NCI-H524 treated with DMSO at 0.1 percent for 48 hours (cell line): ENCODE measurements at places on chromosomes 5 and 9.

DNA sequence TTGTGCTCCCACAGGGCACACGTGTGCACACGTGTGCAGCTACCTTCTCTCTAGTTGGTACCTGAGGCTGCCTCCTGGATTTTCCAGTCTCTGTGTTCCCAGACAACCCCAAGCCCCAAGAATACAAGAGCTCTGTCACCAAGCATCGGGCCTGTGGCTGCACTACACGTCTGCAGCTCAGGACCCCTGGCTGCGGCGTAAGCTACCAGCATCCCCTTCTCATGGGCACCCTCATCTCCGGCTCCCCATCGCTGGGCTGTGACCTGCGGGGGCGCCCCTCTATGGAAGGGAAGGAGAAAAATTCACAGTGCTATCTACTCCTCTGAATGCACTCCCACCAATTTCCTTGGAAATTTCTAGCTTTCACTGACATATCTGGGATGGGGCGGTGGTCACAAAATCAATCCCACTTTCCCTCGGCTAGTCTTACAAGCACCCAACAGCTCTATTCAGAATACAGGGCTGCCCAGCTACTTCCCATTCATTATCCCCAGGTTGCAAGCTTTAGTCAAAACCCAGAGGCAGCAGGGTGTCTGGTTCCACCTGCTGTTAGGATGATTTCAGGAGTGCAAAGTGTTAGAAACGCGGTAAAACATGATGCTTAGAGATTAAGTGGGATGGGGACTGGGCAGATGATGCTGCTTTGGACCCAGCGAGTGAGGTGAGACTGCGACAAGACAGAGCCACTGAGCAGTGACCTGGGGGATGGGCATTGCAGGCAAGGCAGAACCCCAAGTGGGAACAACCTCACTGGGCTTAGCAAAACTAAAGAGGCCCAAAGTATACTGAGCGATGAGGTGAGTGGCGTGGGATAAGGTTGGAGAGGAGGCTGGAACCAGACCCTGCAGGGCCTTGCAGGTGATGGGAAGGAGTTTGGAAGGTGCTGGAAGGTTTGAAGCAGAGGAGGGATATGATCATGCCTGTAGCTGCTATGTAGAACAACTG lies 121.7 kb downstream of the KCNIP1 start:
- no peak for DNase-seq

DNA sequence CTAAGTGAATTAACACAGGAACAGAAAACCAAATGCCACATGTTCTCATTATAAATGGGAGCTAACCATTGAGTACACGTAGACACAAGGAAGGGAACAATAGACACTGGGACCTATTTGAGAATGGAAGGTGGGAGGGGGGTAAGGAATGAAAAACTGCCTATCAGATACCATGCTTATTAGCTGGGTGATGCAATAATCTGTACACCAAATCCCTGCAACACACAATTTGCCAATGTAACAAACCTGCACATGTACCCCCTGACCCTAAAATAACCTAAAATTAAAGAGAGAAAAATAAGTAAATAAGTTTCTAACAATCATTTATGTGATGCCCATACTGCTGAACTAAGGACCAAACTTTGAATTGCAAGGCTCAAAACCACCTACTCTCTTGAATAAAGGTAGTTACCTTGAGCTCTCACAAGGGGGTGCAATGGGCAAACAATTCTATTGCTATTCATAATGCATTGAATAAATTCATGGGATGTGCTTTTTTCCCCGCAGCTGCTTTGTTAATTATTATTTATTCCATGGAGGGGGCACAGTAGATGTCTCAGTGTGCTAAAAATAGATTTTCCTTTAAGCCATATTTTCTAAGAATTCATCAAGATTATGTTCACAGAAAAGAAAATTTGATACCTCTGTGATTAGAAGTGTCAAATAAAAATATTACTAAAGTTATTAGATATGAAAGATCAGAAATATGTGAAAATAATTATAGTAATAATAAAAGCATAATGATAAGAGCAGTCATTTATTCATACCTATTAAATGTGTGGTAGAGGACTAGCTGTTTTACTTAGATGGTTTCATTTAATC lies 76.2 kb upstream of the PTPN3 start:
- peak; percentile 24 for DNase-seq

- no peak for DNase-seq
These were observed 112.0 kb upstream of the ISL1 start for GRCh38 chr5:51271261-51271660.

- DNase-seq, result no peak
These were observed 648.5 kb upstream of the WWC1 start for GRCh38 chr5:167642779-167643517.

DNA sequence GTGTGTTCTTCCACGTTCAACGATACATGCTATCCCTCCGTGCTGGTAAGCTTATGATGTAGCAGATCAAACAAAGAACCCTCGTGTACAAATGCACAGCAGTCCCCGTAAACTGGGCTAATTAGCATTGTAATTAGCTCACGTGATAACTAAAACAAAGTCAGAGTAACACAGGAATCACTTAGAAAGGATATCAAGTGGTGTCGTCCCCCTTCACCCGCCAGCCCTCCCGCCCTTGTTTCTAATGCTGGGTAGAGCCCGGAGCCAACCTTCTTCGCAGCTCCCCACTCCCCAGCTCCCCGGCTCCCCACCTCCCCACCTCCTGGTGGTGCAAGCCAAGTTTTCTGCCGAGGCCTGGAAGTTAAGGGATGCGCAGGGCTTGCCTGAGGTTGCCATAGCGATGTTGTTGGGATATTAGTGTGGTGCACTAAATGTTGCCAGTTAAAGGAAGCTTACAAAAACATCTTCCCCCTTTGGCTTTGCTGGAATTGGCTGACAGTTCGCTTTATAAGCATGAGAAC lies 357.9 kb upstream of the CCNH start:
- no peak for DNase-seq

GRCh38 chr5:43066799-43067741 lies 27.0 kb upstream of the ANXA2R start:
- DNase-seq, result peak; percentile 62

GRCh38 chr5:107456281-107456715 lies 214.4 kb downstream of the EFNA5 start:
- peak; percentile 21 for DNase-seq

DNA sequence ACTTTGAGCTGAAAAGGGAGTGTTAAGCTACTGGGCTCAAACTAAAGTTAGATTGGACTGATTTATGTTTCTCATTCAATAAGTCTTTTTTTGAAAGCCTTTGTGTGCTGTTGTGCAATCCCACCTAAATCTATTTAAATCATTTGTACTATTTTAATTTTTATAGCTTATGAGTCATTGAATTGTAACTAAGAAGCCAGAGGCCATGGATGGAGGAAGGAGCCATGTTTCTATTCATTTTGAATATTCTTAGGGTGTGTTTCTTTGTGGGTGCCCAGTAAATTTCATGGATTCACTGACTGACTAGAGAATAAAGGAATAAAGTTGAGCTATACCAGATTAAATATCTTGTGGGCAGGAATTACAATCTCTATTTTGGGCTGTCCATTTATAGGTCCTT lies 238.5 kb downstream of the KIF4B start:
- no peak for DNase-seq

DNA sequence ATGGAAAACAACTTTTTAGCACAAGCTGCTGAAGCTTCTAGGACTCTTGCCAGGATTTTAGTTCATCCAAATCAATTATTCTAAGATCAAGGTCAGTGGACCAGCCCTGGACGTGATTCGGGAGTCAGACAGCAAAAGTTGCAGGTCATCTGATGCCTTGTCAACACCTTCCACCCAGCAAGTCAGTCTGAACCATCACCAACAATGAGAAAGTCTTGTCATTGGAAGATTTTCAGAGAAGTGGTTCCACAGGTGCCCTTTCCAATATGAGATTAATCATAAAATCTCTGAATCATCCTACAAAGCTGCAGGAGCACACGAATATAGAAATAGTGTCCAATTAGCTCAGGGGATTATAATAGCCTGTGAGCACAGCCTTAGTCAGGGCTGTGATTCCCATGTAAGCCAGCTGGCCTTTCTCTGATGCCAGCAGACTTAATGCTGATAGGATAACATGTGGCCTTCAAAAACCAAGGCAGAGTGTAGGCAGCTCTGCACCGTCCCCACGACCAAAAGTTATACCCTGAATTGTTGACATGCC lies 445.0 kb upstream of the TRPC7 start:
- no peak for DNase-seq

GRCh38 chr5:76082772-76083554 lies at the start of gene SV2C:
TSS of gene SV2C (plus strand) at chr5:76083383. CDS start at chr5:76131751, 48,368 bp downstream.
- DNase-seq, result no peak

- DNase-seq, result no peak
These were observed 214.3 kb downstream of the AGTPBP1 start for GRCh38 chr9:85527331-85528020.

DNA sequence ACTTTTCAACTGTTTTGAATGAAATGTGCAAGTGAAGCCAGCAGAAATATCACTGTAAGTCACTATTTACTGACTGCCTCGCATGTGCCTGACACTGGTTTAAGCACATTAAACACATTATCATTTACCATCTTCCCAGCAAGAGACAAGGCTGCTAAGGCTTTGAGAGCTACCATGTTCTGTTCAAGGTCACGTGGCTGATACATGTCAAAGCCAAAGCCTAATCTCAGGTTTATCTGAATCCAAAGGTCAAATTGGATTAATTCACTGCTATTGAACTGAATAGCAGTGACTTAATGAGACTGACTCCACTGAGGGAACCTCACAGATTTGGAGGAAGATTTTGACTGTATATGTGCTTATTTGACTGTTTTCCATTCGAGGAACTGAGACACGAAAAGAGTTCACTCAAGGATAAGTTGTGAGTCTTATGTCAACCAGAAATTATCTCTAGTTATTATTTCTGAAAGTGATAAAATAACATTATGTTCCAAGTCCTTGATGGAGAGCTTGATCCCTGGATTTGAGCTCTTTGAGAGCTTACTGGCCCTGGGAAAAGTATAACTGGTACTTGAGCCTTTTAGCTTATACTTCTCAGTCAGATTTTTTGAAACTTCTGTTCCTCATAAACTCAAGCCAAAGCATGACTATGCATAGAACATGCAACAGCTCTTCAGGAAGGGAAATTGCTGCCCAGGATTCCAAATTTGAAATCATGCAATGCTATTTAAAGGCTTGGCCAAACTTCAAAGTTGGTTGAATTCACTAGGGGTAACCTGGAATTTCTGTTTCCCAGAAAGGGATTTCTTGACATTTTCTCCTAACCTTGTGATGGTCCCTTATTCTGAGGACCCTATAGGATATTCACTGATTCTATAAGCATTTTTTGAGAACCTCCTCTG lies 23.4 kb upstream of the ARHGAP26 start:
- DNase-seq, result no peak

DNA sequence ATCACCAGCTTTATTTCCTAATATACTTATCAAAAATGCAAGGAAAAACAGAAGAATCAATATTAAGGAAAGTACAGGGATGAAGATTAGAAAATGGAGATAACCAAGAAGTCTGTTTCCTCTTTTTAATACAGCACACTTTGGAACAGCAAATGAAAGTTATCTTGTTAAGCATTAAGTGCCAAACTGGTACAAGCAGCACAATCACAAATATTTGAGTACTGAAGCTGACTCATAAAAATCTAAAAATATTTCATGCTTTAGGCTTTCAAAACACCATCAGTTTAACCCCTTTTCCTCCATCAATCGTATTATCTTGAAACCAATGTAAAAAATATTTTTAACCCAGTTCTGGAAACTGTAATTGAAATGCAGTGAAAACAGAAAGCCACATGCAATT lies 2.7 kb downstream of the FBXW11 start:
- no peak for DNase-seq

DNA sequence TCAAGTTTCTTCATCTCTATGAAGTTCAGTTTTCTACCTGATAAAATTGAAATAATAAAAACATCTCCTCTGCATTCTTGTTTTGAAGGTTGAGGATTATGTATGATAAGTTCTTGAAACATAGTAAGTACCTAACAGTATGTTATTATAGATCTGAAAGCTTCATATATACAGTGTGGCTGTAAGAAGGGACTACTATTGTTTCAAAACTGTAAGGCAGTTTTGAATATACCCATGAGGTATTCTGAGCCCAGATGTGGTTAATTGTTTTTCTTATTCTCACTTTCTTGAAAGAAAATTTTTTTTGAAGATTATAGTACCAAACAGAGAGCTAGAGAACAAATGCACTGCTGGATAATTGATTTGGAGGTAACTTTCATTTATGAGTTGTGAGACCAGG lies 383.2 kb downstream of the CHSY3 start:
- DNase-seq, result no peak

- DNase-seq, result no peak
These were observed 86.6 kb upstream of the EQTN start for GRCh38 chr9:27383524-27383923.

DNA sequence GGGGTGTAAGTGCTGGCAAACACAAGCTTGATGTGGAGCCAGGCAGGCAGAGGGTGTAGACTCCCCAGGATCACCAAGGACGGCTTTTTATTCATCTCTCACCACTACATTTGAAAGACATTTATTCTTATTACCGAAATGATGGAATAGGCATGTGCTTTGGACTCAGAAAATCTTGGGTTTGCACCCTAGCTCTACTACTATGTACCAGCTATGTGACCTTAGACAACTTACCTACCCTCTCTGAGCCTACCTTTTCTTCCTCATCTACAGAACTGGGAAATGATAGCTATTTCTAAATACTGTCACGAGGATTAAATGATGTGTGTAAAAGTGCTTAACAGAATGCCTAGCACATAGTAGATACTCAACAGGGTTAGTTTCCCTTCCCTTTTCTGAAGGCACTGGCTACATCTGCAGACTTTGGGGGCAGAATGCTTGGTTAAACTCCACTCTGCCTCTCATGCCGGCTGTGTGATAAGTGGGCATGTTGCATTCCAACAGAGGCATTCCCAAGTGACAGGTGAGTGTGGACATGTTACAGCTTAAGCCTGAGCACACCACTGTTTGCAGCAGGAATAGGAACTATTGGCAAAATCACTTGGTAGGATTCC lies 94.8 kb downstream of the SLC1A3 start:
- DNase-seq, result no peak

GRCh38 chr5:111922344-111922743 lies 165.3 kb upstream of the NREP start:
- no peak for DNase-seq

DNA sequence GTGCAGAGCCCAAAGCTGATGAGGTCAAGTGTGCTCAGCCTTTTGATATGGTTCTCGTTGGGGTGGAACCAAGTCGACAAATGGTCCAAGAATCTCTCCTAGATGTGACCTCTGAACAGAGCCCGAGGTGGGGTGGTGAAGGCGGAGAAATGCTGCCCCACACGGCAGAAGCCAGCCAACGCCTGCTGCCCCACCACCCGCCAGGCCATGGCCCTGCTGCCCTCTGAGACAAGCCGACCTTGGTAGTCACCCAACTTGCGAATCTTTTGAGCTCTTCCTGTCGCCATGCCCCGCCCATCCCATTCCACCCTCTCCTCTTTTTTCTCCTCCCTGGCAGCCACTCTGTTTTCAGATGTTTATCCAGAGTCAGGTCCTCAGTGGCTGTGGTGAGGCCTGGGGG lies 91.5 kb upstream of the EGFLAM start:
- no peak for DNase-seq

DNA sequence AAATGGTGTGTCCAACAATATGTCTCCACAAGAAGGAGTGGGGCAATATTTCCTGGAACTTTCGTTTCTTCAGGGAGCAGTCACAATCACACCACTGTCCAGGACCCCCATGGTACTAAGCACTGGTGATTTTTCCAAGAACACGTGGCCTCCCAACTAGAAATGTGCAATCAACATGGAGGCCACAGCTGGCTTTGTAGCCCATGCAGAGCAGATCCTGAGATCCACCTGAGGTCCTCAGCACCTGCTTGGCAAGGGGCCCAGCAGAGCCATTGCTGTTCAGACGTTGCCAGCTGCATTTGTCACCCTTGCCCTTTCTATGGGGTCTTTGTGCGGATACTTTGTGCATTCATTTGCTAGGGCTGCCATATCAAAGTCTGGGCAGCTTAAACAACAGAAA lies 334.5 kb upstream of the IRX4 start:
- DNase-seq, result no peak
